ENCODE measurements at places on chromosomes 1 and 21.

DNA sequence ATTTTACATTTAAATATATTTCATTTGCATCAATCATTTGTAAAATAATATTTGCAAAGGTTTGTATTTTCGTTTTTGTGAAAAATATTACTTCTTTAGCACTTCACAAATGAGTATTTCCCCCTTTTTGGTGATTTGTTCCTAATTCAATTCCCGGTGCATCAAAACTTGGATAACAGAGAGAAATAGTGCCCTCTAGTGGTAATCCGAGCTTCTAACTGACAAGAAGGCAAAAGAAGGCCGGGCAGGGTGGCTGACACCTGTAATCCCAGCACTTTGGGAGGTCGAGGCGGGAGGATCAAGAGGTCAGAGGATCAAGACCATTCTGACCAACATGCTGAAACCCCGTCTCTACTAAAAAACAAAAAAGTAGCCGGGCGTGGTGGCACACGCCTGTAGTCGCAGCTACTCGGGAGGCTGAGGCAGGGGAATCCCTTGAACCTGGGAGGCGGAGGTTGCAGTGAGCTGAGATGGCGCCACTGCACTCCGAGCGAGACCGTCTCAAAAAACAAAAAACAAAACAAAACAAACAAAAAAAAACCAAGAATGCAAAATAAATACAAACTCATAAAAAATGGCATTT, 137.7 kb downstream of the COL11A1 start:
- no peak for DNase-seq

- no peak for DNase-seq
Observed at GRCh38 chr1:230320804-230321203, 105.3 kb downstream of the PGBD5 start.

DNA sequence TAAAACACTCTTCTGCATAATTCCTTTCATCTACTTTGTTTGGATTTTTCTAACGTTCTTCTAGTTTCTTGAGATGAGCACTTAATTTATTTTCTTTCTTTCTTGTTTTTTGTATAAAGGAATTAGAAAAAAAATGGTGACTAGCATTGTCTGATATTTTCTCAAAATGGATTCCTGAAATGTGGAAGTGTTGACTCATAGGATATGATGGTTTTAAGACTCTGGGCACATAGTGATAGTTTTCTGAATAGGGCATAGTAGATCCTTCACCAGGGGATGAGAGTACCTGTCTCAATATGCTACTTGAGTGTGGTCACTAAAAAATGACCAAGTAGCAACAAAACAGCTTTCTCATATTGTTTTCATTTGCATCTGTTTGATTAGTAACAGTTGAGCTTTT, 100.9 kb downstream of the PEX14 start:
- DNase-seq, result no peak

GRCh38 chr1:230073371-230074035, 6.5 kb downstream of the GALNT2 start:
- no peak for DNase-seq

DNA sequence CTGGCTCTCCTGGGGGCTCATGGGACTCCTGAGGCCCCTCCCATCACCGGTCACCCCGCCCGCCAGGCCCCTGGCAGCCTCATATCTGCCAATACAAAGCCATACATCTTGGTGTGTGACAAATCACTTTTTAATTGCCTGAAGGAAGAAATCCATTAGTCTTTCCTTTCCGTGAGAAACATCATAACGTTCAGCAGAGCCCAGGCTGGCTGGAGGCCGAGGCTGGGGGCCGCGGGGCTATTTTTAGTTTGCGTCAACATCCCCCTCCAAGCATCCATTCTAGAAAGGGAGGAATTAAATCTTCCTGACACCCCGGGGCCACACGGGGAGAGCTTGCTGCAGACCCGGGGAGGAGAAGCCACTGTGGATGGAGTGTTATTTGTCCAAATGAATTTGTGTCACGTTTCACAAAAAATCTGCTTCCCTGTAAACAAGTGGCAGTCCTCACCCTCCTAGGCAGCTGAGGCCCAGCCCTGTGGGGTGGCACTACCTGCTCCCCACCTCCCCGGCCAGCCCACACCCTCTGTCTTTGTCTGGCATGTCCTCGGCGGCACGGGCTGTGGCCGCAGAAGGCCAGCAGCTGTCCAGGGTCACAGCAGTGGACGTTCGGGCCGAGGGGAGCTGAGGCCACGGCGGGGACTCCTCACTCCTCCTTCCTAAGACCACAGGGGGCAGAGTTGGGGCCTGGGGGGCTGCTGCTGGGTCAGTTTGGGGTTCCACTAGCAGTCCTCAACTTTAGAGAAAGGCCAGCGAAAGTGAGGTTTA, 236.9 kb upstream of the VAMP3 start:
- no peak for DNase-seq

DNA sequence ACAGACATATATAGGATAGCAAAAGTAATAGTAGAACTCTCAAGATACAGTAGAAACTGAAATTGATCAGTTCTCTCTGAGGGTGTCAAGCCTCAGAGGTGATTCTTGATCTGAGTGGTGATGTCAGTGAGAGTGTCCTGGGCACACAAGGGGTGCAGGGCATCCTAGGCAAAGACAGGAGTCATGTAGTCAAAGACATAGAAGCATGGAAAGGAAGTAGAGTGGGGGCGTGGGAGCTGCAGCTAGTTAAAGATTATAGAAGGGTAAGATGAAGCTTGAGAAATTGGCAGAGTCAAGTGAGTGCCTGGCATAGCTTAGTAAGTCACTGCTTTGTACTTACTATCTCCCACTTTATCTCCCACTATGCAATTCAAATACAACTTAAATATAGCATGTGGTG, 22.8 kb downstream of the CDC7 start:
- DNase-seq, result no peak

DNA sequence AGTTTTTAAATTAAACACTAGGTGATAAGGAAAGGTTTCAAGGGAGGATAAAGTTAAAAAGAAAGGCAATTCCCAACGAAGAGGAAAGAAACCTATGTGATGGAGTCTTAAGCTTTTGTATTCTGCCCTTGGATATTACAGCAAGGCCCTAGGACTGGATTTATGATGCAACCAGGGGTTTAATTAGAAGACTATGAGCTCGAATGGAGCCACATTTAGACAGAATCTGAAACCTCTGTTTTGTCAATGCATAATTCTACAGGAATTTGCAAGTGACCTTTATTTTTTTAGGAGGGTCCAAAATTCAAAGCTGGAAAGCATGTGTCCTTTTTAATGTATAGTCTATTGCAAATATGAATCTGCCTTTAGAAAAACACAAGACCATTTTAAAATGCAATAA, 37.9 kb downstream of the TGFB2 start:
- DNase-seq, result no peak

GRCh38 chr1:233394860-233395717, 67.6 kb downstream of the MAP3K21 start:
- no peak for DNase-seq

DNA sequence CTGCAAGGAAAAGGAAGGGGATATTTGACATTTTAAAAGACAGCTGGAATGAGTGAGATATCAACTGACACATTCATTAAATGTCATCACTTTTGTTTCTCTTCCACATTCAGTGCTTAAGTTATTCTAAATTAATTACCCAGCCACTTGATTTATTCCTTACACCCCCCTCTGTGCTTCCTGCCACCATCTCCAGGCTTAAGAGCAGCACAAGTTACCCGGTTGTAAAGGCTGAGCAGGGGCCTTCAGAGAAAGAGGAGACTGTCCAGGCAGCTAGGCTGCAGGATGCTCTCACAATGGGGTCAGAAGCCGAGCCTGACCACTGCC, 71.4 kb downstream of the SYT6 start:
- no peak for DNase-seq

- DNase-seq, result no peak
Observed at GRCh38 chr1:45394342-45394741, 54.1 kb upstream of the MUTYH start.

DNA sequence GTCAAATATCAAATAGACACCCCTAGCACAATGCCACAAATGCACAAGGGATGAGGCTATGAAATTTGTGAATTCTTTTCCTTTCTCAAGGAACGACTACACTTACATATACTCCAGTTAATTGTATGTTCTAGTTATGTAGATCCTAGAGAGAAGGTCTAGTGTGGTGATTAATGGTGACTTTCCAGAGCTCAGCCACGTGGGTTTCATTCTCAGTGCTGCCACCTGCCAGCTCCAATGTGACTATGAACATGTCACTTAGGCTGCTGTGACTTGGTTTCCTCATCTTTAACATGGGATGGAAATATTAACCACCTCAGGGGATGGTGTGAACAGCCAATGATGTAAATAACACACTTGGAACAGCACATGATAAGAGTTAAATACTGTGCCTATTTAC, 138.3 kb downstream of the APP start:
- no peak for DNase-seq

- DNase-seq, result no peak
Observed at GRCh38 chr21:46399686-46400085, 59.0 kb upstream of the DIP2A start.

GRCh38 chr1:187588917-187589316, 760.2 kb downstream of the PLA2G4A start:
- DNase-seq, result no peak

- DNase-seq, result peak; percentile 52
Observed at GRCh38 chr1:38559446-38560165, 300.0 kb downstream of the RRAGC start.

GRCh38 chr1:74731399-74732052, 1.3 kb downstream of the CRYZ start:
- DNase-seq, result no peak

DNA sequence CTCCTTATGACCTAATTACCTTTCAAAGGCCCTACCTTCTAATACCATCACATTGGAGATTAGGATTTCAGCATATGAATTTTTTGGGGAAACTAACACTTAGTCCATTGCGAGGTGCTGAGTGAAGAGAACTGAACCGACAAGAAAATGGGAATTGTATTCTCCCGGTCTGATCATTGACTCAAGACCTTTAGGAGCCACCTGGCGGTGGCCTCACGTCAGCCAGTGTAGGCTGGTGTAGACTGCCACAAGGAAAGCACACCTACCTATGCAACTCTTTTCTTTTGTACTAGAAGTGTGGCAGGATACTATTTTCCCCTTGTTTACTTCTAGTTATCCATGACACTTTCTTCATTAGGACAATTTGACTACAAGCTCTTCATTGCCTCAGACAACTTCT, 333.5 kb upstream of the B3GALT2 start:
- no peak for DNase-seq

GRCh38 chr1:51287966-51288365, 42.4 kb downstream of the TTC39A start:
- no peak for DNase-seq

DNA sequence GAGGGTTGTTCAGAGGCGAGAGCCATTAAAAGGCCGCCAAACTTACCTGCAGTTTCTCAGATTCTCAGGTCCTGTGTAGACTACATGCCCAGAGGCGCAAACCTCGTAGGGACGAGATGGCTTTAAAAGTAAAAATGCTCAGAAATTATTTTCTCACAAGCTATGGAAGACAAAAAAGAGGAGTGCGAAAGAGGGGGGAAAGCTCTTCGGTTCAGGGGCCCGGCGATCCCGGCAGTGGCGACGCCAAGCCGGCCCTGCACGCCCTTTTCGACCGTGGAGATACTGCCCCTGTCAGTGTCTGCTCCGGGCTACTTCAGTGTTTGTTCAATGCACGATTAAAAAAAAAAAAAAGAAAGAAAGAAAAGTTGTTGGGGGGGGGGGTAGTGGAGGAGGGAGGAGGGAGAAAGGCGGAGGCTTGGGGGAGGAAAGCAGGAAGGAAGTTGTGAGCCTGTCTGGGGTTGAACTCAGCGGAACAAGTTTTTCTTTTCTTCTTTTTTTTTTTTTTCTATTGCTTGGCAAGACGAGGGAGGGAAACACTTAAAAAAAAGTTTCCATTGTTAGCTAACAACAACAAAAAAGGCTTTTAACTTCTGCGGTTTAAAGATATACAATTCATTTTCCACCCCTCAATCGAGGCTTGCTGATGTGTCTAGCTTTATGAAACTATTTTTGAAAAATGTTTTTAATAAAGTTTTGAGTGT, at the start of gene ITPKB:
Gene ITPKB, minus strand, starts transcription at position 288 of the 701 bp plus-strand sequence. CDS start 1,824 bp downstream, outside the sequence.
- DNase-seq, result peak; percentile 59

DNA sequence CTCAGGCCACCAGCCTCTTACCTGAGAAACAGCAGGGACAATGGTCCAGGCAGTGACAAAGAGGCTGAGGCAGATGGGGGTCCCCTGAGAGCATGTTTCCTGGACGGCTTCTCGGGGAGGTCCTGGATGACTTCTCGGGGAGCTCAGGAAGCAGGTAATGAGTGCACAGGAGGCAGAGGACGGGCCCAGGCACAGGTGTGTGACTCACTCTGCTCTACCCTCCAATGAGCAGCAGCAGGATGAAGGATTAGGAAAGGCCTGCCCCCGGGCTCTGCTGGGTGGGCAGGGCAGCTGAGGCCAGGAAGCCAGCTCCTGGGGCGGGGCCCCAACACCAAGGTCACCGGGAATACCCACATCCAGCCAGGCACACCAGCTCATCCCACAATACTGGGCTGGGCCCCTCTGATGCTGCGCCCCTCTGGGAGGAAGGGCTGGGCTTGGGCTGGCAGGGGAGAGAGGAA, 17.2 kb upstream of the PTAFR start:
- no peak for DNase-seq

DNA sequence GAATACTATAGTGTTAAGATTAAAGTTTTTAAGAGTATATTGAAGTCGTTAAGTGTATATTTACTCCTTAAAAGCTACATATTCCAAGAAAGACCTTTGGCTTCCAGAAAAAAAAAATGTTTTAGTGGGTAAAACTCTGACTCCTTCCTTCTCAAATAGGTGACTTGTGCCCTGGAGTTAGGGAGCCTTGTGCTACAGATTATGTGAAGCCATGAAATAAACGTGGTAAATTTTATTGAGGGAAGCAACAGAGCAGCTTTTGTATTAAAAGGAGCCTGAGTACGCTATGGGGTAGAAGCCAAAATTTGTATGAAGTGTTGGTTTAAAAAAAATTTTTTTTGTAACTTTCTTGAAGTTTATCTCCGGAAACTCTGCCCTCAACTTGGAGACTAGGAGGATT, 994 bp downstream of the RO60 start:
- DNase-seq, result no peak

DNA sequence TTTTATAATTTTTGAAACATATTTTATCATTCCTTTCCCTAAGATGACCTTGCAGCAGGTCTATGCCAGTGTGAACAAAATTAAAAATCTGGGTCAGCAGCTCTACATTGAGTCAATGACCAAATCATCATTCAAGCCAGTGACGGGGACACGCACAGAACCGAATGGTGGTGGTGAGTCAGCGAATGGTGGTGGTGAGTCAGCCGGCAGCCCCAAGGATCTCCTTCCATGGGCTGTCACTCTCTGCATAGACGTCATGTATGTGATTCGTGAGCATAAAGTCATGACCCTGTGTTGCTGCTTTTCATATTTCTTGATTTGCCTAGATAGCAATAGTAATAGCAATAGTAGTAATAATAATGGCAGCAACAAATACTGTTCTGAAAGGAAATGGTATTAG, 26.3 kb downstream of the PER3 start:
- no peak for DNase-seq

- DNase-seq, result no peak
Observed at GRCh38 chr1:58003988-58004387, 542.5 kb downstream of the OMA1 start.

DNA sequence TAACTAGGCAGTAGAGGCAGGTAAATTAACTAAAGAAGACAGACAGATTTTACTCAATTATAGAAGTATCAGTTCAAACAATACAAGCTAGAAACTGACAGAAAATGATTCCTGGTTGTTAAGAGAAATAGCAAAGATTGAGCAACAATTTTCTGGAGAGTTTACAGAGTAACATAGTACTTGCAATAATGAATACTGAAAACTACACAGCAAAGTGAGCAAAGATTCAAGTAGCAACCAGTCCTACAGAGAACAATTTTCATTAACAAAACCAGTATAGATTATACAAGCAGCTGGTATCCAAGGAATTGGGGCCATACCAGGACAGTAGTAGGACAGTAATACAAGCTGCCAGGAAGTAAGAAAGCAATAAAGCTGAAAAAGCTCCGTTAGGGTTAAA, 37.6 kb downstream of the EYA3 start:
- no peak for DNase-seq

Measured in effector CD8-positive, alpha-beta T cell (primary cell).